Stimulated activated CD4-positive, alpha-beta T cell treated with anti-CD3 and anti-CD28 coated beads, TNF-alpha, amount 100 ng/mL, for 48 hours (primary cell): ENCODE measurements at places on chromosomes 13 and 19.

DNA sequence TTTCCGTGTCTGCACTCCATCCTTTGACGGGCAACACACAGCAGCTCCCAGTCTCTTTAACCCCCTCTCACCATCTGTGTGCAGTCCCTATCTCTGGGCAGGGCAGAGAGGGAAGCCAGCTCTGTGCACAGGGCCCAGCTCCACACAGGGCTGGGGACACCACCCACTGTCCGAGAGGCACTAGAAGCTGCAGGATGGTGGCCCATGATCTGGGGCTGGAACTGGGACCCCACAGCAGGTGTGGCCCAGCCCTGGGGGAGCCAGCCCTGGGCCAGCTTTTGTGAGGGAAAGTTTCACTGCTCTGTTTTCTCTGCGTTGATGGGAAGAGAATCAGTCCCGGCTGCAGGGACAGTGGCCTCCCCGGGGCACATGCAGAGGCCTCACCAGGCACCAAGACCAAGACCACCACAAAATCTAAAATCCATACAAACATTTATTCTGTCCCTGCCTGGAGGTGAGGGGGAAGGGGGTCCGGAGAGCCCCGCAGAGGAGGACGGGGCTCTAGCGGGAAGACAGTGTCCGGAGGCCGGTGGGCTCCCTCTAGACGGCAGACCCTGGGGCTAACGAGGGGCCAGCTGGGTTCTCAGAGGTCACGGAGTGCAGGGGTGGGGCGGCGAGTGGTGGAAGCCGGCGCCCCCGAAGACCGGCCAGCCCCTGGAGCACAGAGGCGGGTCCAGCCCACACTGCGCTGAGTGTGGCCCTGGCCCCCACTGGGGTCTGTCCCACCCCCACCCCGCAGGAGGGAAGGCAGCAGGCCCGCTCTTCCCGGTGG is 2.9 kb upstream of the ATP8B3 start:
- DNase-seq, result no peak

DNA sequence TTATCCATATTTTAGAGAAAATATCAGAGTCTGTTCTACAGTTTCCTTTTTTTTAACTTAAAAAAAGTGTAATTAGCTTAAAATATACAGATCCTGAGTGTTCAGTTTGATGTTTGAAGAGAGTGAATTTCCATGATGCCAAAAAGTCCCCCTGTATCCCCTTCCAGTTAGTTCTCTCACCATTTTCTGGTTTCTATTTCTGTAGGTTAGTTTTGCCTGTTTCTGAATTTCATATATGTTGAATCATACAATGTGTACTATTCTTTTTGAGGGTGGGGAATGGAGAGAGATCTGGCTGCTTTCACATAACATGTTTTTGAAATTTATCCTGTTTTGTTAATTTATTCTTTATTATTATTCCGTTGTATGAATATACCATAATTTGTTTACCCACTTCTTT is 95.9 kb downstream of the PDS5B start:
- no peak for DNase-seq

- peak; percentile 73 for DNase-seq
Measured at GRCh38 chr19:43464134-43464775, 1.2 kb downstream of the LYPD3 start.

GRCh38 chr19:7004313-7004931 is 16.8 kb downstream of the MBD3L2B start:
- DNase-seq, result no peak

GRCh38 chr13:107518780-107519179 is 696.6 kb downstream of the LIG4 start:
- DNase-seq, result no peak

GRCh38 chr13:85141401-85141800 is 657.8 kb downstream of the SLITRK6 start:
- no peak for DNase-seq

DNA sequence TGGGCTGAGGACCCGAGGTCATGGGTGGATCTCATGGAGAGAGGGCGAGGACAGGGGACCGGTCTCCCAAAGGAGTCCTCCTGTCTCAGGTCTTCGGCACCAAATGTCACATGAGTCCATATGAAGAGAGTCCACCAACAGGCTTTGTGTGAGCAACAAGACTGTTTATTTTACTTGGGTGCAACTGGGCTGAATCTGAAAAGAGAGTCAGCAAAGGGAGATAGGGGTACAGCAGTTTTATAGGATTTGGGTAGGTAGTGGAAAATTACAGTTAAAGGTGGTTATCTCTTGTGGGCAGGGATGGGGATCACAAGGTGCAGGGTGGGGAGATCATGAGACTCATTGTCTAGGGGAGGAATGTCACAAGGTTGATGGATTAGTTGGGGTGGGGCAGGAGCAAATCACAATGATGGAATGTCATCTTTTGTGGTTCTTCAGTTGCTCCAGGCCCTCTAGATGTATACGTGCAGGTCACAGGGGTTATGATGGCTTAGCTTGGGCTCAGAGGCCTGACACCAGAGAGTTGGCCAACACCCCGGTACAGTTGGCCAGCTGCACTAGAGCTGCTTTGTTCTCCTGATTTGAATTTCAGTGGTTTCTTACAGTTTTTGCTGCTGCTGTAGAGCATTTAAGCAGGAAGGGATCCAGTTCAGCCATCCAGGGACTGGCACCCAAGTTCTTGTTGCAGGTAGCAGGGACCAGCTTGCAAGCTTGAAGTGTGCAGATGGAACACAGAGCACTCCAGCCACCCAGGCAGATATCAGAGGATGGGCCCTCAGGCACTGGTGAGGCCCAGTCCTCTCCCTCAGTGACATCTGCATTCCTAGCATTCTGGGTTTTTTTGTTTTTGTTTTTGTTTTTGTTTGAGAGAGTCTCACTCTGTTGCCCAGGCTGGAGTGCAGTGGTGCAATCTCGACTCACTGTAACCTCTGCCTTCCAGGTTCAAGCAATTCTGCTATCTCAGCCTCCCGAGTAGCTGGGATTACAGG is 26.4 kb upstream of the IGFL1 start:
- DNase-seq, result no peak

DNA sequence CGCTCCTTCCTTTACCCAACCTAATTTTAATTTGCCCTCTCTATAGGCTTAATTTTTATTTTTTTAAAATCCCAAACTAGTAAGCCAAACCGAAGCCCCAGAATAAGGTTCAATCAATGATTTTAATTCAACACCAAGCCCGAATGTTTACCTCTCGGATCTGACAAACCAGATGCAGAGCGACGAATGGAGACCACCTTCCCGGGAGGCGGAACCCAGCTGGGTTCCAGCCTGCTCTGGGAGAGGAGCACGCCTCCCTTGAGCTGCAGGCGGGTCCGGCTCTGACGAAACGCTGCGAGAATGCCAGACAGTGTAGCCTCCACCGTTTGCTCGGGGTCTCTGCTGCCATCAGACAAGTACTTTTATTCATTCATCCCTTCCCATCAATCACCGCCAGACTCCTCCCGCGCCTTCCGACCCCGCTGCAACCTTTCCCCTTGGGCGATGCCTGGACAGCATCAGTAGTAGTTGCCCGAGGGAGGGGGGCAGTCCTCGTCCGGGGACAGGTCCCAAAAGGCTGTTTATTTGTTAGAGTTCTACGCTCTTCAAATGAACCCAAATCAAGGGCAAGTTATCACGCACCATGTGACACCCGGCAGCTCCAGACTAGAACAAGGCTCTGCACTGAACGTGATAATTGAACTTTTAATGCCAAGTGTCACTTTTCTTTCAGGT is 752 bp upstream of the EDNRB start:
- DNase-seq, result no peak

DNA sequence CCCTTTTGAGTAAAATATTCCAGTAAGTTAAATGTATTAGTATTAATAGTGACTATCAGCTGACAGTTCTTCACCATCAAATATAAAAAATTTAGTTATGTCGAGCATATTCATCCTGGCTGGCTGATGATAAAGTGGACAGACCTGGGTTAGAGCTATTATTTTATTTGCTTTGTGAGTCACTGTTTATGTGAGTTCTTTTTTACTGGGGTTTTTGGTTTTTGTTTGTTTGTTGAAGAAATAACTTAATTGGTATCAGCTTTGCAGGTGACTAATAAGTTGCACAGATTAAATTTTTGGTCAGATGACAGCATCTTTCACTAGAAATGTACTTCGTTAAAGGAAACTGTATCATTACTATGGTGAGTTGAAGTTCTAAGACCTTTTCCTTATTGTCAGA is 224.7 kb downstream of the GGACT start:
- DNase-seq, result no peak

DNA sequence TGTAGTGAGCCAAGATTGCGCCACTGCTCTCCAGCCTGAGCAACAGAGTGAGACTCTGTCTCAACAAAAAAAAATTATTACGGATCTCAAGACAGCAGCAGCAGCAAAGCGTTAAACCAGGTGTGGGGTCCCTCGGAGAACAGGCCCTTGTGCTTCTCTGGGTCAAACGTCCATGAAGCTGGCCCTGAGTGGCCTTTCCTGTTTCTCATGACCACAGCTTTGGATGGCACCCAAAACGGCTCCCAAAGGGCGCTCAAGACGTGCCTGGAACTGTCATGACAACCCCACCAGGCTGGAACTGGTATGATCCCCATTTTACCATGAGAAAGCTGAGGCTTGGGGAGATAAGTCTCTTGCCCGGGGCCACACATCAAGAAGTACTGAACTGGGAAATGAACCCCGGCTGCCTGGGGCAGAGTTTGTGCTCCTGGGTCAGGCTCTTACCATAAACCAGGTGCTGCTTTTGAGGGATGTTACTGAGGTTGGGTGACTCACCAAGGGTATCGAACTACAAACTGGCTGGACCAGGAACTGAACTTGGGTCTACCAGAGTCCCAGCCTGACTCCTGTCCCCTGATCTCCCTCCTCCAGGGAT is 11.6 kb upstream of the SAMD1 start:
- DNase-seq, result no peak

DNA sequence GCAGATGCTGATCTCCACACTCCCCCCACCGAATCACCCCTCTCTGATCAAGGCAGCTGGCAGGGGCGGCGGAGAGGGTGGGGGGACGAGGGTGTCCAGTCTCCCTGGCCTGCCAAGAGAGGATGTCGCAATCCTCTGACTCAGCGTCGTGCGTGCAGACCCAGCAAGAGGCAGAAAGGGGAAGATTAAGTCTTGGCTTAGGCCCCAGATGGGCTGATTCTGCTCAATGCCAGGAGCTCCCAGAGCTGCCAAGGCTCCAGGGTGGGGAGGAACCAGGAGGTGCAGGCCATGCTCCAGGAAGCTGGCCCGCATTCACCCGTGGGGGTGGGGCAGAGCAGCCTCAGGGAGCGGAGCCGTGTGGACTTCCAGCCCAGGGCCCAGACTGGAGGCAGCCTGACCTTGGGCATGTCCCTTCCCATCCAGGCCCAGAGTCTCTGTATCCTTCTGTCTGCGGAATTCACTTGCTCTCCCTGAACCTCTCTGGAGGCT is 6.6 kb upstream of the BCL3 start:
- DNase-seq, result no peak

- DNase-seq, result no peak
Measured at GRCh38 chr13:48488995-48489394, 43.9 kb downstream of the RCBTB2 start.

- DNase-seq, result no peak
Measured at GRCh38 chr19:32406161-32407003, 812 bp downstream of the DPY19L3 start.

GRCh38 chr13:81133066-81133465 is 792.1 kb upstream of the SPRY2 start:
- no peak for DNase-seq

GRCh38 chr19:49339301-49340068 is 4.3 kb downstream of the CD37 start:
- DNase-seq, result no peak

DNA sequence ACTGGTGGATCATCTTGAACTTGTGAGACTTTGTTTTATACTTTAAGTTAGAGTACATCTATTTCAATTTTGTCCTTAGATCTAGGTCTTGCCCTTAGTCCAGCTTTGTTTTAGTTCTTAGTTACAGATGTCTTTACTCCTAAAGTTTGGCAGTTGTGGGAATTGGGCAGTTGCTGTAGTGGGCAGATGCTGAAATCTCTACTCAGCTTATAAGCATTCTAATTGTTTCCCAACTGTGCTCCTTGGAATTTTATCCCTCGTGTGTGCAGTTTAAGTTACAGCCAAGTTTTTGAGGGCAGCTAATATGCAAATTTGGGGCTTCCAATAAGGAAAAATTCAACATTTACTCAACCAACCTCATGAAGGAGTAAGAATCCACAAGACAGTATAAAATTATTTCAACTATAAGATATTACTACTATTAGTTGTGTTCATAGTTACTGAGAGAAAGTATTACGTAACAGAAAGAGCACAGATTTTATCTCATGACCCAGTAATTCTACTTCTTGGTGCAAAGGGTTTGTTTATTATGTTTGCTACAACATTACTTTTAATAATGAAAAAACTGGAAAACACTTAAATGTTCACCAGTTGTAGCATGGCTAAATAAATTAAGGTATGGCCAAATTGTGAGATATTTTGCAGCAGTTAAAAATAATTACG is 32.9 kb downstream of the CCDC122 start:
- no peak for DNase-seq

GRCh38 chr19:55252760-55253663 is 5.8 kb downstream of the PPP6R1 start:
- no peak for DNase-seq

GRCh38 chr19:12723381-12723640 is 421 bp downstream of the TNPO2 start:
- DNase-seq, result no peak

DNA sequence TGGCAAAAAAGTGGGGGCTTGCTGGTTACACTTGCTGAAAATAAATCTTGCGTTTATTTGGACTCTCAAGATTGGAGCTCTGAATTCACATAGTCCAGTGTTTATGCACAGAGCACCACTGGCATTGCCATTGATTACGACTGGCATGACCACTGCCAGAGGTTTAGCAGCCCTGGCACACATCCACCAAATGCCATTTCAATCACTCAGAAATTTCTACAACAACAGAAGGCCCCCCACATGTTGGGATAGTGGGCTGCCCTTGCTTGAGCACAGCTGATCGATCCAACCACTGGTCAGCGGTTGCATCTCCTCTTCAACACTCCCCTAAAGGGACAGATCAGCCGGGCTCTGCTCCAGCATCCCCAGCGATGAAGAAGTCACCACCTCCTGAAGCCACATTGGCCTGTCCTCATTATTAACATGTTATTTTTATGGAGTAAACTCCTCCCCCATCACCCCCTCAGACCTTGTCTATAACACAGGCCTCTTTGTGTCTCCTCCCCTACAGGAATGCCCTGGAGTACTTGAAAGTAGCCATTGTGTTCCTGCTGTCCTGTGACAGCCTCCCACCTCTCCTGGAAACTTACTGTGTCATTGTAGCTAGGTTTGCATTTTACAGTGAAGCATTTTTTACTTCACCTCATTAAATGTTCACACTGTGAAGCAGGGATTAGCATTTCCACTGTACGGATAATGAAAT is 51.3 kb downstream of the CDADC1 start:
- no peak for DNase-seq

- no peak for DNase-seq
Measured at GRCh38 chr13:79900356-79900755, 419.4 kb downstream of the NDFIP2 start.

GRCh38 chr19:1794424-1795172 is 17.5 kb downstream of the ATP8B3 start:
- no peak for DNase-seq

- DNase-seq, result no peak
Measured at GRCh38 chr13:39816936-39817335, 161.5 kb downstream of the COG6 start.
